Heart left ventricle (tissue), 16 donors: ENCODE measurements at places on chromosomes 7 and 10. TPM values are rescaled to one million over a fixed set of nuclear protein-coding genes. Genes with fewer than 3 reads are reported as not detected.

Gene CREB3L2
- 21.8 TPM for total RNA-seq

Gene DPP6
- 0.27 TPM for total RNA-seq

Gene RADIL
- 2.5 TPM for total RNA-seq

Gene DPYSL4
- 83.5 TPM for total RNA-seq

Gene PTPN20
- 18.1 TPM for total RNA-seq

Gene WIPF3
- 6.8 TPM for total RNA-seq

Gene MEOX2
- 17.1 TPM for total RNA-seq

Gene C10orf67
- 0.12 TPM for total RNA-seq

Gene TFEC
- 3.6 TPM for total RNA-seq

Gene CPA2
- 0.76 TPM for total RNA-seq

Gene GPR141
- total RNA-seq = 0.48 TPM

Gene AUTS2
- 13.4 TPM for total RNA-seq

Gene TFR2
- not detected for total RNA-seq

Gene ZDHHC4
- 33.8 TPM for total RNA-seq

Gene SCRN1
- total RNA-seq = 24.4 TPM

Gene CTAGE4
- total RNA-seq = not detected

Gene VGF
- 0.09 TPM for total RNA-seq

Gene MMD2
- not detected for total RNA-seq

Gene PAPSS2
- total RNA-seq = 5.4 TPM

Gene LRRC17
- 10.8 TPM for total RNA-seq

Gene POT1
- 18.9 TPM for total RNA-seq

Gene EN2
- total RNA-seq = not detected

Gene SRRM3
- total RNA-seq = 4.9 TPM

Gene PPP1R9A
- total RNA-seq = 29.5 TPM

Gene AOC1
- not detected for total RNA-seq

Gene MYPN
- total RNA-seq = 159 TPM

Gene SFTPD
- total RNA-seq = 0.79 TPM

Gene ZNF239
- 1.4 TPM for total RNA-seq

Gene CLCN1
- total RNA-seq = not detected

Gene SPACDR
- not detected for total RNA-seq

Gene SLC13A1
- total RNA-seq = not detected

Gene ZP3
- not detected for total RNA-seq

Gene CRTAC1
- total RNA-seq = 2.0 TPM

Gene LIPN
- total RNA-seq = not detected

Gene OGDHL
- 1.1 TPM for total RNA-seq

Gene PWWP2B
- 22.1 TPM for total RNA-seq

Gene LIPM
- total RNA-seq = not detected

Gene AZGP1
- total RNA-seq = 44.6 TPM

Gene PARP12
- 16.1 TPM for total RNA-seq

Gene ENTPD1
- 8.1 TPM for total RNA-seq

Gene SUMF2
- 61.5 TPM for total RNA-seq

Gene SHTN1
- total RNA-seq = 2.5 TPM

Gene PI4K2A
- total RNA-seq = 19.7 TPM

Gene GALNT11
- 18.1 TPM for total RNA-seq

Gene LRRC4
- total RNA-seq = 3.9 TPM
